ENCODE measurements at places on chromosomes 16 and 17.

GRCh38 chr17:82668024-82668630, 19.9 kb upstream of the WDR45B start:
- DNase-seq = no peak

DNA sequence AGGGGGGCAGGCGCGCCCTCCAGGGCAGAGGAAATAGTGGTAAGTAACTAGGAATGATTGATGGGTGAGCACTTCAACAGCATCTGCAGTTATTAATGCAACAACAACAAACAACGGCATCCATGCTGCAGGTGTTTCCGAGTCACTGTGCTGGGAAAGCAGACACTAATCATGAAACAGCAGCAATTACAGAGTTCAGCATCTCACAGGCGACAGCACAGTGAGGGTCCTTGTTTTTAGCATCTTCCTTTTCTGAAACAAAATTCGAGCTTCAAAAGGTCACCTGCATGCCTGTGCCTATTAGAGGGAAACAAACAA, 191.9 kb downstream of the SLC39A11 start:
- DNase-seq = no peak

- DNase-seq = no peak
Observed at GRCh38 chr17:27085517-27085916, 208.4 kb upstream of the WSB1 start.

DNA sequence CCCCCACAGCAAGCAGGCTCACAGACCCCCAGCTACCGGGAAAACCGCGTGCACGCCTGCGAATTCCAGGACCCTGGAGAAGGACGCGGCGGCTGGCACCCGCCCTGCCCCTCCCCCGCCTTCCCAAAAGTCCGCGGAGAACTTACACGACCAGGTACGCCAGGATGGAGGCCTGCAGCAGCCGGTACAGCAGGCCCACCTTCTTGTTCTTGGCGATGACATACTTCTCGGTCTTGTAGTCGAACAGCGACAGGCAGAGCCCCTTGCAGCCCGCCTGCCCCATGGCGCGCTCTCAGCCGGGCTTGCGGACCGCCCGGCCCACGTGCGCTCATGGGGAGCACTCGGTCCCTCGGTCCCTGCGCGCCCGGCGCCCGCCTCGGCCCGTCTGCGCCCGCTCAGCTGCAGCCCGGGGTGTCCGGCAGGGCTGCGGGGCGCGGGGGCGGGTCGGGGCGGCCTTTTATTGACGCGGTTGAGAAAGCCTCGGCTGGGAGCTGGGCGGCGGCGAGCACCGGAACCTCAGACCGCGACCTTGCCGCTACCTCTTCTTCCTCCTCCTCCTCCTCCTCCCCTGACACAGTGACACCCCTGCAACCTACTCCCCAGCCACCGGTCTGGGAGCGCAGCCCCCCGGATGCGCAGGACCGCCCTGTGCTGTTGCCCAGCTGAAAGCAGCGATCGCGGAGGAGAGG, at the start of gene P2RX5:
Gene P2RX5, minus strand, starts transcription at position 433 of the 689 bp plus-strand sequence. Its CDS starts 150 bp downstream, at position 283.
- no peak for DNase-seq

GRCh38 chr16:4419402-4419959, 3.1 kb upstream of the CORO7 start:
- DNase-seq = no peak
